ENCODE measurements at places on chromosomes 4 and X. TPM values are rescaled to one million over a fixed set of nuclear protein-coding genes. Genes with fewer than 3 reads are reported as not detected.

The ERVMER34-1 gene
- total RNA-seq = 0.32 TPM

The HTR2C gene
- not detected for total RNA-seq

The KCND1 gene
- 5.6 TPM for total RNA-seq

The FABP2 gene
- total RNA-seq = not detected

- no peak overlapping the region for H3K27ac ChIP-seq
- no peak overlapping the region for H3K4me3 ChIP-seq
- no peak for DNase-seq
- H3K4me1 ChIP-seq = no peaks in the 10 kb centered on the region
These were observed 87.7 kb downstream of the SHROOM2 start for GRCh38 chrX:9873952-9874351.

GRCh38 chrX:18701621-18702361, 5.7 kb upstream of the PPEF1 start:
- peak; percentile 18 for DNase-seq
- H3K4me1 ChIP-seq = peaks cover 3% of the 10 kb centered on the region
- H3K36me3 ChIP-seq = no peaks in the 10 kb centered on the region
- no peaks in the 10 kb centered on the region for H3K27me3 ChIP-seq

DNA sequence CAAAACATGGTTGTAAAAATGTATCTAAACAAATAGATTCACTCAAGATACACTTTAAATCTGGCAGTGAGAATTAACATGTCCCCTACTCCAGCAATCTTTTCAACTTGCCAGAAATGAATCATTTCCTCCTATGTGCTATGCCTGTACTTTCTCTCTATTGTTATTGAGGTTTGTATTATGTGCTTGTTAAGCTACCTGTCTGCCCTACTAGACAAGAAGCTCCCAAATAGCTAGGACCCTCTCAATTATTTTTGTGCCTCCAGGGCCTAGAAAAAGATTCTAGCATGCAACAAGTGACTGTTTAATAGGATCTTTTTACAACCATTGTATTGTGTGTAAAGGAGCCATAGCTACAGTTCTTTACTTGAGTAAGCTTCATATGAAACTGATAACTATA, 3.5 kb upstream of the SAP30 start:
- H3K27ac ChIP-seq = no peak overlapping the region
- H3K36me3 ChIP-seq = no peaks in the 10 kb centered on the region
- no peak for DNase-seq
- no peak overlapping the region for H3K4me3 ChIP-seq
- H3K4me1 ChIP-seq = peaks cover 4% of the 10 kb centered on the region
- H3K27me3 ChIP-seq = no peaks in the 10 kb centered on the region

DNA sequence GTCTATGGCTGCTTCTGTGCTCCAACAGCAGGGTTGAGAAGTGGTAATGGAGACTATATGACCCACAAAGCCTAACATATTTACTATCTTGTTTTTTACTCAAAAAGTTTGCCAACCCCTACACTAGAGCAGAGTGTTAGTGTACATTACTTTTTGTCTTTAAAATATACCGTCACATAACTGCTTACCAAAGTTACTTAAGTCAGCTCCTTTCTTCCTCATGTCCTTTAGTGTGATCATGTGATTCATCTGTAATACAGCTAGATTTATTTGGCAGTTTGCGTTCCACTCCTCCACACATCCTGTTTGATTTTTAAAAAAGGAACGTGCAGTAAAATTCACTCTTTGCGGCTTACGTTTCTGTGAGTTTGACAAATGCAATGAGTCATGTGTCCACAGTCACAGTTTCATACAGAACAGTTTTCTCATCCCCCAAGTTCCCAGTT, 162.4 kb upstream of the GPRIN3 start:
- no peaks in the 10 kb centered on the region for H3K27me3 ChIP-seq
- peak; percentile 96 for DNase-seq
- peak overlapping the region; percentile 63 for H3K27ac ChIP-seq
- H3K4me1 ChIP-seq = peaks cover 7% of the 10 kb centered on the region
- H3K36me3 ChIP-seq = no peaks in the 10 kb centered on the region

DNA sequence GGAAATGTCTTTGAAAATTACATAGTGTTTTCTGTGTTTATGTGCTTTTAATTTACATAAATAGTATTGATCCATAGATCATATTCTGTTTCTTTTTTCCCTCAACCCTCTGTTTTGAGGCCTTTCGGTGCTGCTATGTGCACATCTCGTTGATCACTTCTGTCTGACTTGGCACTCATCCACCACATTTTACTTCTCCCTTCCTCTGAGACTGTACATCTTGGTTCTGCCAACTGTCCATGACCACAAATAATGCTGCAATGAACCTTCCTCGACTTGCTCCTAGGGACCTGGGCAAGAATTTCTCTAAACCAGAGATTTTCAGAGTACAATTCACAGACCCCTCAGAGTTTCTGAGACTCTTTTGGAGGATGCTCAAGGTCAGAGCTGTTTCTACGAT, 74.4 kb downstream of the RTL5 start:
- no peak overlapping the region for H3K4me3 ChIP-seq
- no peak for DNase-seq
- H3K4me1 ChIP-seq = peaks cover 9% of the 10 kb centered on the region

DNA sequence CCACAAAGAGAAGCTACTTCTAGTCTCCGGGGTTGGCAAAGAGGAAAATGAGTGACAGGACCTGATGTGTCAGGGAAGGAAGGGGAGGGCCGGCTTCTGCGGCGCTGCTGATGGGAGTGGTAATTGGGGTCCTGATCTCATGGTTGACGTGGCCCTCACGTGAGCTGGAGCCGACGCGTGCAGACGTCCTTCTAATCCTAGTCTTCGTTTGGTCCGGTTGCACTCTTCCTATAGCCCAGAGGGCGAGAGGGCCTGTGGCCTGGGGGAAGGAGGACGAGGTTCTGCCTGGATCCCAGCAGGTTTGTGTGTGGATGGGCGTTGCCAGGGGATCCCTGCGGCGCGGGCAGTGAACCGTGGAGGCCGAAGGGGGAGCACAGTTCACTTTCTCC, at the start of gene ARMCX1:
Gene ARMCX1, plus strand, starts transcription at position 186 of the 389 bp plus-strand sequence. CDS start 2,384 bp downstream, outside the sequence.
- H3K4me1 ChIP-seq = peaks cover 3% of the 10 kb centered on the region
- DNase-seq = peak; percentile 67
- no peaks in the 10 kb centered on the region for H3K36me3 ChIP-seq
- no peaks in the 10 kb centered on the region for H3K27me3 ChIP-seq
- peak within 1 kb of the TSS; percentile 93 for H3K27ac ChIP-seq
- peak within 1 kb of the TSS; percentile 75 for H3K4me3 ChIP-seq

- H3K4me3 ChIP-seq = no peak overlapping the region
- H3K4me1 ChIP-seq = no peaks in the 10 kb centered on the region
- no peak overlapping the region for H3K27ac ChIP-seq
These were observed 67.5 kb upstream of the BMP3 start for GRCh38 chr4:80963051-80963450.

GRCh38 chrX:53195401-53195800, 29.6 kb downstream of the KDM5C start:
- no peak for DNase-seq
- H3K27me3 ChIP-seq = no peaks in the 10 kb centered on the region
- H3K4me1 ChIP-seq = no peaks in the 10 kb centered on the region
- H3K36me3 ChIP-seq = peaks cover 11% of the 10 kb centered on the region
